Stimulated activated CD8-positive, alpha-beta memory T cell treated with anti-CD3 and anti-CD28 coated beads, Interleukin-2, amount 100 ng/mL, for 1 hour (primary cell): ENCODE measurements at places on chromosomes 2 and 18.
A peak's percentile ranks its signal among the peaks of the same experiment; 100 is the strongest.

DNA sequence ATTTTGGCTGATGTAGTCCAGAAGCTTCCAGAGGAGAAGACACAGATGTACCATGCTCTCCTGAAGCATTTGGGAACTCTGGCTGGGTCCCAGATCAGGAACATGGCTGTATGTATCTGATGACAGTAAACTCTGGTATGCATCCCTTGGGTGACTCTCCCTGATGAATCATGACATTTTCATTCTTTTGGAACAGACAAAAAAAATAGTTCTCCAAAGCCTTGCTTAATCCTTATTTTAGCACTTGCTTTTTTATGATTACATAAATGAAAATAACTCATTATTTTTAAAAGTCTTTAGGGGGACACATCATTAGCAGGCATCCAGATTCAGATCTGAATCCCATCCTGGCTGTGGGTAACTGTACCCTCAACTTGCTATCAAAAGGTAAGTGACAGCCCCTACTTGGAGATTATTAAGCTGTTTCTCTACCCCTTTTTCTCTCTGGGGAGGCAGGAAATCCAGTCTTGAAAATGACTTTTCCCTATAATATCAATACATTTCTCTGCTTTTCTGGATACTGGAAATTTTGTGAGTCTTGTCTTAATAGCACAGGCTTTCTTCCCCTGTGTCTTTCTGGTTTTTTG lies 23.3 kb downstream of the AOX1 start:
- no peak for DNase-seq

- DNase-seq: no peak
Measured at GRCh38 chr2:112108178-112108832, 29.9 kb upstream of the FBLN7 start.

- DNase-seq: no peak
Measured at GRCh38 chr18:6650747-6651146, 78.8 kb upstream of the ARHGAP28 start.

DNA sequence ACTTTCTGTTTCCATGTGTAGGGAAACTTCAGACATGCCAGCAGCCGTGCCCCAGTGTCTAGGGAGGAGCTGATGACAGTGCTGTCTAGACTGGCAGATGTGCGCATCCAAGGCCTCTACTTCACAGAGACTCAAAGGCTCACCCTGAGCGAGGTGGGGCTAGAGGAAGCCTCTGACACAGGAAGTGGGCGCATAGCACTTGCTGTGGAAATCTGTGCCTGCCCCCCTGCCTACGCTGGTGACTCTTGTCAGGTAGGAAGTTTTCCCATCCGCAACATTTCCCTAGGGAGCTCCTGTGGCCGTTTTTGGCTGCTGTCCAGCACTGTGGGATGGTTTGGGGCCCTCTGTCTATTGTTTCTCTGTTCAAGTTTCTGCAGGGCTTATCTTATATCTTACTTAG lies 143.1 kb upstream of the TTC39C start:
- DNase-seq: peak; percentile 55

GRCh38 chr2:227464851-227465250 lies 7.1 kb upstream of the AGFG1 start:
- no peak for DNase-seq

DNA sequence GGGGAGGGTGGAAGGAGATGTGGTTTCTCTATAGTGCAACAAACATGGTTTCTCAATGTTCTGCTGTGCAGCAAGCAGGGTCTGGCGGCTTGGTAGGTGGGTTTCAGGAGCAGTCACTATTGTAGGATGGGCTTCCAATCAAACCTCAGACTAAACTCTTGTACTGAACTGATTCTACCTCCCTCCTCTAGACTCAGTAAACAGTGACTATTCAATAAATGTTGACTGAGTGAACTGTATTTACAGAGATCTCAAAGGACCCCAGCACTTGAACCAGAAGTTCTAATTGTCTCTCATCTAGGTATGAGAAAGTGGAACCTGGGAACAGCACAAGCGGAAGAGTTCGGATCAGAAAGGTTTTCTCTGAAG lies 26.8 kb upstream of the CYP27A1 start:
- no peak for DNase-seq

DNA sequence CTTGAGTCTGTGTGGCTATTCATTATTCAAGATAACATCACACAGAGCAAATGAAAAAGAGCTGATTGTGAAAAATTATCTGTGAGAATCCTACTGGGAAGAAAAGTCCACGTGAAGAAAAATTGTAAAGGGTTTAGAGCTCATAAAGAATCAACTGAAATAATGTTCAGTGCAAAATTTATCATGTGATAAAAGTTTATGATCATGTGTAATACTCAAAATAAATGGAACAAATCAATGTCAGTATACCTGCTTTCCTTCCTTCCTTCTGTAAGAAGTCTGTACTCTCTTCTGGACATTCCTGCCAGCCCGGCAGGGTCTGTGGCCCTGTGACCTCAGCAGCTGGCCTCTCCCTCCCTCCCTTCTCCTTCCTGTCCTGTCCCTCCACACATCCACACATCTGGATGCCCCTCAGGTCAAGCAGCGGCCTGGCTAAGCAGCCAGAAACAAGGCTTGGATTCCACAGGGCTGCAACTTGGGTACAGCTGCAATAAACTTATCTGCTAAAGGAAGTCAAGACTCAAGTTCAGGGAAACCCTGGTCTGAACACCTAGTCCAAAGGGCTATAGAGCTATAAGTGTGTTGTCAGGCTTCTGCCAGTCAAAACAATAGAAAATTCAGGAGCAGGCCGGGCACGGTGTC lies 172.1 kb downstream of the MREG start:
- no peak for DNase-seq

DNA sequence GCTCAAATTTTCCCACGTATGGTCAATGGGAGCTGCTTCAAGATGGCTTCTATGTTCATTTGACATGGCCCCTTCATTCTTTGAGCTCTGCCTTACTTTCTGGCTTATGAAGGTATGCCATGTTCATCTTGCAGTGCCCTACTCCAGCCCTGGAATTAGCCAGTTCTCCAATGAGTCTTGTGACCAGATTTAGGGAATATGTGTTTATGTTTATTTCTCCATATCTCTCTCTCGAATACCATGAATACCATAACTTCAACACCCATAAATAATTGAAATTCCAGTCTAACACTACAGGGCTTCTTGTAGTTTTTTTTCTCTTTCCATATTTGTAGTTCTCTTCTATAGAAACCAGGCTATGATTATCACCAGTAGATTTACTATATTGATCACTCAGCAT lies 39.7 kb downstream of the EPB41L5 start:
- DNase-seq: no peak
